Foreskin fibroblast (primary cell): ENCODE measurements at places on chromosomes 3 and 15.

GRCh38 chr3:158105119-158105709 is 1.0 kb downstream of the SHOX2 start:
- DNase-seq: peak; percentile 85

DNA sequence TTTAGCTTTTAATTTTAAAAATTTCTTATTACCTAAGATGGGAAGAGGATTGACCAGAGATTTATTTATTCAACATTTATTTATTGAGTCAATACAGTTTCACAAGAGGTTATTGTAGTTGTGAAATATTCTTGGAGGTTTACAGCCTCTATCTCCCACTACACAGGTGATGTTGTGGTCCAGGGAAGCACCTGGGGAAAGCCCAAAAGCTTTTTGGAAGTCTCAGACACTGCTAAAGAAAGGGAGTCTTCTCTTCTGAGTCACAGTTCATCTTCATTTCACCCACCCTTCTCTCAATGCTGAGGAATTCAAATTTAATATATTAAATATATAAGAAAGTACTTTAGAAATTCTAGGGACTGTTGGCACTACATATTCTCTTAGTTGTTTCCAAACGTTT is 41.8 kb downstream of the SERPINI1 start:
- DNase-seq: no peak

- DNase-seq: peak; percentile 94
These were observed 258.7 kb upstream of the TGFBR2 start for GRCh38 chr3:30347679-30348216.

- DNase-seq: no peak
These were observed 27.0 kb downstream of the ADIPOQ start for GRCh38 chr3:186869253-186870100.

DNA sequence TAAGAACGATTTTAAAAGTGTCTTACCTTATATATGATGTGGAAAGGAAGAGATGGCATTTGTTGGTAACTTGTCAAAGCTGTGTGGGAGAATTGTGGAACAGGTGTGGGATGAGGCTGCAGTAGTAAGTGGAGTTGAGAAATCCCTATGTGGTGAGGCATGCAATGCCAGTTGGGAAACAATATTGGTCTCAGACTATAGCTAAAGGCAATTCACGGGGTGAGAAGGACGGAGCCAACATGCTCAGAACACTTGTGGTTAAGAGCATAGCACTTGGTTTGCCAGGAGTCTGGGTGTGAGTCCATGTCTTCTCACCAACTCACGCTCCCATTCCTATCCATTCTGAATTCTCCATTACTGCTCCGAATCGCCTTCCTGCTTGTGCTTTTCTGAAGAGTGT is 615.6 kb upstream of the ADAMTS9 start:
- no peak for DNase-seq

DNA sequence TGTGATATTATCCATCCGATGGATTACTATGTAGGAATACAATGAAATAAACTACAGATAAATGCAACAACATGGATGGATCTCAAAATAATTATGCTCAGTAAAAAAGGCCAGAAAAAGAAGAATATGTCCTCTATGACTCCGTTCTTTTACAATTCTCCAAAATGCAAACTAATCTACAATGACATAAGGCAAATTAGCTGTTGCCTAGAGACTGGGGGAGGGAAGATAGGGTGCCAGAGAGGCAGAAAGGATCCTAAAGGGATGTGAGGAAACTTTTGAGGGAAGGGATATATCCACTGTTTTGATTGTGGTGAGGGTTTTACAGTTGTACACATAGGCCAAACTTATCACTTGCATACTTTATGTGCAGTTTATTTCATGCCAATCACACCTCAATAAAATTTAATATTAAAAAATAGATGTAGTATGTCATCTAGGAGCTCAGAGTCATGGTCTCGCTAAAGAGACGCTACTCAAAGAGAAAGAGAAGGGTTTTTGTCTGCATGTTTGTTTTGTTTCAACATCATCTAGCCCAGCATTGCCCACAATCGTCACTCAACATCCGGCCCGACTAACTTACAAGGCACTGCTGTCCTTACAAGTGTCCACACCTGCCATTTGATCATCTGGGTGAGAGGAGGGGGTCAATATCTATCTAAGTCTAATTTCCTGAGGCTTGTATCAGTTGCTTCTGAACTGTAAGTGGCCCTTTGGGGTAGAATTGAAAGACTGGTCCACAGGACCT is 29.5 kb downstream of the HES1 start:
- DNase-seq: no peak

DNA sequence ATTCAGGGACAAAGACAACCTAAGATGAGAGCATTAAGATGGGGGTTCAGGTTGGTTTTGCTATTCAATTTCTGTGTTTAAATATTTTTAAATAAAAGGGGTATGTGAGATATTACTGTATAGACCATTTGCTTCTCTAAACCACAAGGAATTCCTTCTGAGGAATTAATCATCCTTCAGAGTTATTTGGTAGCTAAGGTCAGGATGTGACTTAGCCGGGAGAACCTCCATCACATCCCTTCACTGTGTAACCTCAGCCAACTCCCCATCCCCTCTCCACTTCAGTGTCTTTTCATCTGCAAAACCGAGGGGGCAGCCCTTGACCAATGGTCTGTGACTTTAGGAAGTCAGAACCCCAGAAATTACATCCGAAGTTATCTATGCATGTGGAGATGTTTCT is 48.7 kb upstream of the SKOR1 start:
- no peak for DNase-seq

- no peak for DNase-seq
These were observed 11.0 kb downstream of the KCTD6 start for GRCh38 chr3:58502872-58503271.

- no peak for DNase-seq
These were observed 1.1 kb upstream of the TLNRD1 start for GRCh38 chr15:80999623-81000036.
